ENCODE measurements at places on chromosomes 1 and 21.

DNA sequence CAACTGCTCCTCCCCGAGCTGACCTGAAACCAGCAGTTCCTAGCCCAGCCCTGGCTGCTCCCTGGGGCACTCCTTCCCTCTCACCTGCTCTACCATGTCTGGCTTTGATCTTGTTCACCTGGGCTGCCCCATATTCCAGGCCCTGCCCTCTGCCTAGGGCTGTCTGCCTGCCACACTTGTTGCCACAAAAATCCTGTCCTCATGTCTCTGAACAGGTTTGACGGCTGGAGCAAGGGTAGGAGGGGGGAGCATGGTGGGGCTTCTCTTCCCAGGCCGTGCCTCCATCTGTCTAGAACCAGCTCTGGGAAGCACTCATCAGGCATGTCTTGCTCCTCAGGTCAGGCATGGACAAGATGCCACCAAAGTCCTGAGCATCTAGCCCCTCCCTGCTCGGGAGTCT is 44.3 kb upstream of the WNT2B start:
- DNase-seq = no peak

DNA sequence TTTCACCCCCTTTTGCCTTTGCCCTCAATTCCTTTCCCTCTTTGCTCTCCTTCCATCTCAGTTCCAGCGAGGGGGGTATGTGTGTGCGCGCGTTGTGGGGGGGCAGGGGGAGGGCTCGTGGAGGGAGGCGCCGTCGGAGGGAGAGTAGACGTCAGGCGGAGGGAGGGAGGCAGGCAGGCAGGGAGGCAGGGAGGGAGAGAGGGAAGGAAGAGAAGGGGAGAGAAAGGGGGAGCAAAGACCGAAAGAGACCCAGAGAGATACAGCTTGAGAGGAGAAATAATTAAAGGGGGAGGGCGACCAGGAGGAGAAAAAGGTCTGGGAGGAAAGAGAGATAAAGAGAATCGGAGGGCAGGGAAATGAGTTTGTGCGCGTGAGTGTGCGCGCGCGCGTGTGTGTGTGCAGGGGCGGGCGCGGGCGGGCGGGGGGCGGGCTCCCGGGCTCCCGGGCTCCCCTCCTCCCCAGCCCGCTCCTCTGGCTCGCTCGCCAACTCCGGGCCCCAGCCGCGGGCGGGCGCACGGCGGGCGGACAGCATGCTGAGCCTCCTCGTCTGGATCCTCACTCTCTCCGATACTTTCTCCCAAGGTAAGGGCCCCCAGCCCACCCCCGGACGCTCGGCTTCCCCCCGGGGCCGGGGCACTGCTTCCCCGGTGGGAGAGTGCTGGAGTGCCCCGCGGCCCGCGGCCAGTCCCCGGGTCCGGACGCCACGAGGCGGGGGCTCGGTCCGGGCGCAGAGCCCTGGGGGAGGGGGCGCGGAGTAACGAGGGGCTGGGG is at the start of gene KIRREL1:
Gene KIRREL1, plus strand, starts transcription at position 499 of the 771 bp plus-strand sequence. Its CDS starts 32 bp downstream, at position 531.
- no peak for DNase-seq

DNA sequence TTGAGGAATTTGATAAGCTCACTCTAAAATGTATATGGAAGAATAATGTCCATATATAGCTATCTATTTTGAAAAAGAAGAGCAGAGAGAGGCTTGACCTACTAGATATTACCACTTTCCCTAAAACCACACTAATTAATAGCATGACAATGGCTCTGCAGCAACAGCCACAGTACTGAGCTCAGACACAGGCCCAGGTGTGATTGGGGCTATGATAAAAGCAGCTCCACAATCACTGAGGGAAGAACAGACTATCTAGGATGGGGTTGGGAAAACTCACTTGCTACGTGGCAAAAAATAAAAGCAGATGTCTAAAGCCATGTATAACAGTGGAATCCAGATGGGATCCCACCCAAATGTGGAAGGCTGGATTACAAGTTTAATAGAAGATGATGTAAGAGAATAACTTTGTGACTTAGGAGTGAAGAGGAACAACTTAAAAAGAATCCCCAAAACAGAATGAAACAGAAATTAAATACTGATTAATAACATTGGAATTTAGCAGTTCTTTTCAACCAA is 80.8 kb upstream of the RAB4A start:
- no peak for DNase-seq

DNA sequence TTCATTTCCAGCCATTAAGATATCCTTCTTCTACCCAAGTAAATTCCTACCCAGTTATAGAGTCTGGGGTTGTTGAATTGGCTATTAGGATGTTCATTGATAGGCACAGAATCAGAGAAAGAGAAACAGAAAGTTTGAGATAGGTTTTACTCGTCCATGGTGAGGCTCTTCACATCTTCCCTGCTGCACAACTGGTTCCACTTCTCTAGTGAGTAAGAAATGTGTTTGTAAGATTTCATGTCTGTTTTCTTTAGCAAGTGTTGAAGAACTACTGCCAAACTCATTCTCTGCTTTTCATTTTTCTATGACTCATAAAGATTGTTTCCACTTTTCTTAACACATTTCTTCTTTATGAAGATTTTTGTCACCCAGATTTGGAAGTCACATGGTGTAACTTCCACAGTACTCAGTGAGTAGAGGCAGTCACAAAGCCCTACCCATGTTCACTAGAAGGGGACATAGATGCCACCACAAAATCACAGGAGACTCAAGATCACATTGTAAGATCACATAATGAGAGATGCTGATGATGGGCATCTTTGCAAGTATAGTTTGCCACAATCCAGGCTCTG is 152.3 kb downstream of the SNX7 start:
- DNase-seq = no peak

- DNase-seq = no peak
Observed at GRCh38 chr1:1748686-1749321, 24.6 kb upstream of the CDK11A start.

GRCh38 chr1:8420318-8420717 is 102.4 kb downstream of the SLC45A1 start:
- peak; percentile 61 for DNase-seq

DNA sequence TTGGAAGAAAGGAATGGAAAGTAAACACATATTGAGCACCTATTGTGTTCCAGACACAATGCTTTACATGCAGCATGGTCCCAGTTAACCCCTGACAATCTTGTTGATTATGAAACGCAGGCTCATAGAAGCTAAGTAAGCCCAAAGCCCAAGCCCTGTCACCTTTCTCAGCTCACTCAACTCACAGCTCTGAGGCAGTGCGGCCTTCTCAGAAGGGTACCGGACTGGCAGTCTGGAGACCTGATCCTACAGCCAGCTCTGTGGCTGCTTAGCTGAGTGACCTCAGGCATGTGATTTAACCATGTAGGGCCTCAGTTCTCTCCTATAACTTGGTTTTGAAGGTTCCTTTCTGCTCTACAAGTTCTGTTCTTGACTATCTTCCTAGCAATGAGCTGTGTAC is 464 bp upstream of the RNASEL start:
- no peak for DNase-seq

DNA sequence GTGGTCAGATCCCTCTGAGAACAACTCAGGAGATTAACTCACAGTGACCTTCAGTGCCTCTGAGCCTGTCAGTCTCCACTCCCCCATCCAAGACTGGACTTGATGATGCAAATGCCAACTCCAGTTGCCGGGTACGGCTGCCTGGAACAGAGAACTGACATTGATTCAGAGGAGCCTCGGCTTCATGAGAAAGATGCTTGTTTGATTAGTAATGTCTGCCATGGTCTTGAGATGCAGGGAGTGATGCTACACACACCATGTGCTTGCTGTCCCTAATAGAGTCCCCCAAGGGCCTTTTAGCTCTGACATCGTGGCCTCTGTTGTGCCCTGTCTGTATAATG is 51.8 kb upstream of the LRP8 start:
- no peak for DNase-seq

GRCh38 chr1:10796029-10796944 is at the start of gene CASZ1:
CASZ1 (minus strand) TSS chr1:10796646; CDS start chr1:10693889, 102,757 bp downstream.
- DNase-seq = no peak

GRCh38 chr1:226763905-226764264 is 24.8 kb upstream of the ITPKB start:
- no peak for DNase-seq

- DNase-seq = no peak
Observed at GRCh38 chr1:52474807-52475206, 70.4 kb downstream of the PRPF38A start.

GRCh38 chr1:181184621-181185020 is 96.1 kb downstream of the IER5 start:
- DNase-seq = no peak

DNA sequence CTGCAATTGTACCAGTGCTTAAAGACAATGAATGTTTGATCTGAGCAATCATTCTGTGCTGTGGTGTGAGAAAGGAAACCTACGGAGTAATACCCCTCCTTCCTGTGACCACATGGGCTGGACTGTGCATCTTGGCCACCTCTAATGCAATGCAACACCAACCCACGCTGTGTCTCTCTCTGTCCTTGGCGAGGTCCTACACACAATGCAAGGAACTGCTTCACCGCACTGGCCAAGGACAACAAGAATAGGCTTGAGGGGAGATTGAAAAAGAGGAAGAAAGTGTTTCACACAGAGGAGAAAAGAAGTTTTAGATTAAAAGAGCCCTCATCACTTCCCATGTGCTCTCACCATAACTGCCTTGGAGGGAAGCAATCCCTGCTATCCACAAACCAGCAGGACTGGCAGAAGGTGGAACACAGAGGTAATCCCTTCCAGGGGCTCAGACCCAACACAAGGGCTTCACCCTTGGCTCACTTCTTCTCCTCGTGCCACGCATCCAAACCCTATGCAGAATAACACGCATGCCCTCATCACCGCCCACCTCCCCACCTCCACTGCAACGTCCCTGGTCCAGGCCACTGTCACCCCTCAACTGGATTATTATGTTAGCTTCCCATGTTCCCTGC is 112.5 kb upstream of the ERG start:
- no peak for DNase-seq

GRCh38 chr1:197737916-197738315 is 37.4 kb downstream of the DENND1B start:
- DNase-seq = no peak

GRCh38 chr1:208604295-208604694 is 360.1 kb upstream of the PLXNA2 start:
- peak; percentile 39 for DNase-seq

GRCh38 chr1:6033986-6034749 is 11.5 kb upstream of the KCNAB2 start:
- DNase-seq = no peak

DNA sequence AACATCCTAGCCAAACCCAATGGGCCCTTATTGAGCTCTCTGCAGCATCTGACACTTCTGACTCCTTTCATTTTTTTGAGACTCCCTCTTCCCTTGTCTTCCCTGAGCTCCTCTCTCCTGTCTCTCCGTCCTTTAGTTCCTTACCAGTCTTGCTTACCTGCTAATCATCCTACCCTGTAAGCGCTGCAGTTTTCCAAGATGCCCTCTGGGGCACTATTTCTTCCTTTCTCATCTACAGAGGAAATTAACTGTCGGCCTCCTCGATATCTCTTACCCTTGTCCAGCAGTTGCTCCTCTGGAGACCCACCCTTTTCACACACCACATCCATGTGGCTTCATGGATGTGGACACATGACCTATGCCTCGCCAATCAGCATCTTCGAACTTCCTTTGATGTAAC is 6.8 kb downstream of the GPR161 start:
- no peak for DNase-seq

DNA sequence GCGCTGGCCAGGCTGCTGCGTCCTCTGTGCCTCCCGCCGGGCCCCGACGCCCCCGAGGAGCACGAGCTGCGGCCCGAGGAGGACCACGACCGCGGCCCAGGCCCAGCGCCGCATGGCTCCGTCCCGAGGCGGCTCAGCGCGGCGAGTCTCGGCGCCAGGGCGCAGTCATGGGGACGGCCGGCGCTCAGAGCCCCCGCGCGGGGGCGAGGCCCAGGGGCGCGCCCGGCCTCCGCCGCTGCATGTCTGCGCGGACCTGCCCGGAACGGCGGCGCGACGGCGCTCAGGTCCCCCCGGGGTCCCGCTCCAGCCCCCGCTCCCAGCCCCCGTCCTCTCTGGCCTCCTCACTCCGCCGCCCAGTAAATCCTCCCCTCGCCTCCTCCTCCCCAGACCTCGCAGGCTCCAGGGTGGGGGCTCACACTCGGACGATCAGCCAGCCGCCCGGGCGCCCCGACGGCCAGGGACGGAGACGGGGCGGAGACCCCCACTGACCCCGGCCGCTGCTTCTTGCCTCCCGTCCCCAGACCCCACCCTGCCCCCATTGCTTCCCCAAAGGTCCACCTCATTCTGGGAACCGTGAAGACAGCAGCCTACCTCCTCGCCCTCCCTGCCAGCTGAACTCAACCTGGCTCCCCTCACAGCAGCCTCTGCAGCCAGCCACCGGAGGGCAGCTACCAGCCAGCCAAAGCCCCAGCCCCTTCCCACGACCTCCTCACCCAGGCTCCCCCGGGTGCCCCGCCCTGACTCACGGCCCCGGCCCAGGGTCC is at the start of gene C1QTNF12:
Gene C1QTNF12, minus strand, starts transcription at position 146 of the 764 bp plus-strand sequence. Its CDS starts 32 bp downstream, at position 114.
- no peak for DNase-seq

GRCh38 chr1:38991638-38992411 is 749 bp downstream of the AKIRIN1 start:
- no peak for DNase-seq

DNA sequence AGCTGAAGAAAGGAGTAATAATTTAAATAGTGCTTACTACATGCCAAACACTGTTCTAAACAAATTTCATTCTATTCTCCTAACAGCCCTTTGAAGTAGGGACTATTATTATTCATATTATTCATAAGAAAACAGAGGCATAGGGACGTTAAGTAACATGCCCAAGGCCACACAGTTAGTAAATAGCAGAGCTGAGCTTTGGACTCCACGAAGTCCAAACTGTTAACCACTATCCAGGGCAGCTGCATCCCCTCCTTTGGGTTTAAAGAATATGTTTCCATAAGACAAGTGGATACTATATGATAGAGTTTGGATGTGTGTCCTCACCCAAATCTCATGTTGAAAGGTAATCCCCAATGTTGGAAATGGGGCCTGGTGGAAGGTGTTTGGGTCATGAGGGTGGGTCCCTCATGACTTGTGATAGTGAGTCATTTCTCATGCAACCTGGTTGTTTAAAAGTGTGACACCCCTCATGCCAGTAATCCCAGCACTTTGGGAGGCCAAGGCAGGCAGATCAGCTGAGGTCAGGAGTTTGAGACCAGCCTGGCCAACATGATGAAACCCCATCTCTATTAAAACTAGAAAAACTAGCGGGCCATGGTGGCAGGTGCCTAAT is 144.0 kb upstream of the CXADR start:
- DNase-seq = no peak

DNA sequence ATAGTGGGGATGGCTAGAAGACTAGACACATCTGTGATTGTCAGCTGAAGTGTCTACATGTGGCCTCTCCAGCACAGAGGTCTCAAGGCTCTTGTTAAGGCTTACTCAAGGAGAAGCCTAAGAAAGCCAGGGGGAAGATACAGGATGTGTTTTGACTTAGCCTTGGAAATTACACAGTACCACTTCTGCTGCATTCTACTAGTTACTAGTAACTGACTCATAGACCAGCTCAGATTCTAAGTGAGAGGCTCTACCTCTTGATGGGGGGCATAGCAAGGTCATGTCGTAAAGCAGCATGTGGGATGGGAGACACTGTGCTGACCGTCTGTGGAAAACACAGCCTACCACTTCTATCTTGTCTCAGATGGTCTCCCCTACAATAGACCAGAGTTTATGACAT is 99.5 kb downstream of the UBE2U start:
- no peak for DNase-seq

DNA sequence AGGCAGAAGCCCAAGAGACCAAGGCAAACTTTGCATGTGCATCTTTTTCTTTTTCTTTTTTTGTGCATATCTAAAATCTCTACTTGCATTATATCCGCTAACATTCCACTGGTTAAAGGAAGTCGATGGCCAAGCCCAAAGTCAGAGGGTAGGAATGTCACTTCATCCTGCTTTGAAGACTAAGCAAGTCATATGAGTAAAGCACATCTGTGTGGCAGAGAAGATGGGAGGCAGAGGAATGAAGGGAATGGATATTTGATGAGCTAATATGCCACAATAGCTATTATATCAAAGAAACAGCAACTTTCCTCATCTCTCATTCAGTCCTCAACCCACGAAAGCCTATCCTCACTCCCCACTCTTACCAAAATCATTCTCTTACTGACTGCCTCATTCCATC is 59.3 kb downstream of the RNF220 start:
- no peak for DNase-seq
